CD4-positive, alpha-beta T cell treated with Interleukin-1 beta for 1 hour (primary cell): ENCODE measurements at places on chromosomes 7 and 10.

DNA sequence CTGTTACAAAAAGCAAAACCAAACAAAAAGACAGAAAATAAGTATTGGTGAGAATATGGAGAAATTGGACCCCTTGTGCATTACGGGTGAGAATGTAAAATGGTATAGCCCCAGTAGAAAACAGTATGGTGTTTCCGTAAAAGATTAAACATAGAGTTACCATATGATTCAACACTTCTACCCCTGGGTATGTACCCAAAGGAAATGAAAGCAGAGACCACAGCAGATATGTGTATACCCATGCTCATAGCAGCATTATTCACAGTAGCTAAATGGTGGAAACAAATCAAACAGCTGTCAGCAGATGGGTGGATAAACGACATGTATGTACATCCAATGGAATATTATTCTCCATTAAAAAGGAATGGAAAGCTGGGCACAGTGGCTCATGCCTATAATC is 42.4 kb downstream of the STARD3NL start:
- DNase-seq = no peak

DNA sequence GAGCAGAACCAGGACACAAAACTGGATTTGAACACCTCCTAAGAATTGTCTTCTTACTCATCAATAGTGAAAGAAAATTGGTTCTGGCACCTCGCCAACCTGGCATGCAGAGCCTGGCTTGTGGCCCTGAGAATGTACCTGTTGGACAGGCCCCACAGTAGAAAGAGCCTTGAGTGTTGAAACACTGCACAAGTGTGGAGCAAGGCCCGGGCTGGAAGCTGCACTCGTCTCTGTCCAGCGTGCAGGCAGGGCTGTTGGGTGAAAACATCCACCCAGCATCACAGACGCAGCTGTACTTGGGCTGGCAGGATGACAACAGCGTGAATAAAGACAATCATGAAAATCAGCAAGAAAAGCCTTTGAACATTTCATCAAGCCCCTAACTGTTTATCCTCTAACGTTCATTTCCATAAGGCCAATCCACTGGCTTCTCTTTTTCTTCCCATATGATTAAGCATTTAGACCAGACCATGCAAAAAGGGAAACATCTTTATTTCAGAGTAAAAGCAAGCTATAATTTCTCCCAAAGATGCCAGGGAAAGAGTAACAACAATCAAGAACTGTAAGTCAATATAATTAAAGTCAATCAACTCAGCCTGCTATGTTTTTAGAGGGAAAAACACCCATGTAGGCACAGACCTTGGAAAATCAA is 15.6 kb downstream of the CUBN start:
- DNase-seq = no peak

DNA sequence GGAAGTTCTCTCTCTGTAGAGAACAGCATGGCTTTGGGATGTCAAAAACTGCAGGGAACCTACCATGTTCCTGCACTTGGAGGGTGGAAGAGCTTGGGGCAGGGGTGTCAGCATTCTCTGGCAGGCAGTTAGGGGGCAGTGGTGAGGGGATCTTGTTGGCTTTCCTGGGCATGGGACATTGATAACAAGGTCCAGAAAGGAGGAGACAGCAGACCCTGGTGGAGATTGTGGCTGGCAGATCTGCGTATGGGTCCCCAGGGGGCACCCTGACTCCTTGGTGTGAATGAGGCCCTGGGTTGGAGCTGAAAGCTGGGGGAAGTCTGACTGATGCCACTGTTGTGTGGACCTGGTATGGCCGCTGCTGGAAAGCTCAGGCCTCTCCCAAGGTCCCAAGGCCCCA is 22.9 kb upstream of the CAMK2B start:
- peak; percentile 7 for DNase-seq

DNA sequence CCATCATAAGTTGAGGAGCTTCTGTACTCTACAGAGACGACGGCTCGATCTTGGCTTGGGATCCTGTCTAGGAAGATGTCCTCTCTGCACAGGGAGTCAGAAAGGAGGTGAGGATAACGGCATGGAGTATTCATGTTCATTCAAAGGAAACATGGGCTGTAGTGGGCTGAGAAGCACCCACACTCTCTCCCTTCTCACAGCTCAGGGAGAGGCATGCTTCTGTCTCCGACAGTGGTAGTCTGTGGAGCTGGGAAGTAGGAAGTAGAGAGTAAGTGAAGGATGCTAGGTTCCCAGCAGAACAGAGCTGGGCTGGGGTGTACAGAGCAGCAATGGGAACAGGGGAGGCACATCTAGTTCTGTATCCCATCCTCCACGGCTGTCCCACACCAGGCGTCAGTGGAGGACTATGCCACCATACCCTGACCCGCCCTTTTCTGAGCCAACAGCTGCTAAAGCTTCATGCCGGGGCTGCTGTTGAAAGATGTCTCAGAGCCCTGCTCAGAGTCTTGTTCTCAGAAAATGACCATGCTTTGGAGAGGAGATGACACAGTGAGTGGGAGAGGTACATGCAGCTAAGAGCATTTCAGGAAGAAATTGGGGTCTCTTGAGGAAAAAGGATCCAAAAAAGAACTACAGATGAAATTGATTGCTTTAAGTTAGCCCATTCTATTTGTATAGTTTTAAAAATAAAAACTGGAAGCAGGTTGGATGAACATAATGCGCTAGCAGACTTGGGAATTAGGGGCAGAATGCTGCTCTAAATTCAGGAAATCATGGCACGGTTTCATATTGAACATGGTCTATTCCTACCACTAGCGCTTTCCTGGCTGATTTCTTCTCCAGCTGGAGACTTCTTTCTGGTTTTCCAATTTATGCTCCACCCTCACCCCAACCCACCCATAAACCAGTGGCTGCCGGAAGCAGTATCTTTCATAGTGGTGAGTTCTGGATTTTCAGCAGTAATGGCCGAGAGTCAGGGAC is 138.6 kb downstream of the CHN2 start:
- no peak for DNase-seq
